ENCODE measurements at places on chromosomes 5 and 9.

- peak; percentile 49 for DNase-seq
Observed at GRCh38 chr5:10756549-10756948, 4.5 kb downstream of the DAP start.

DNA sequence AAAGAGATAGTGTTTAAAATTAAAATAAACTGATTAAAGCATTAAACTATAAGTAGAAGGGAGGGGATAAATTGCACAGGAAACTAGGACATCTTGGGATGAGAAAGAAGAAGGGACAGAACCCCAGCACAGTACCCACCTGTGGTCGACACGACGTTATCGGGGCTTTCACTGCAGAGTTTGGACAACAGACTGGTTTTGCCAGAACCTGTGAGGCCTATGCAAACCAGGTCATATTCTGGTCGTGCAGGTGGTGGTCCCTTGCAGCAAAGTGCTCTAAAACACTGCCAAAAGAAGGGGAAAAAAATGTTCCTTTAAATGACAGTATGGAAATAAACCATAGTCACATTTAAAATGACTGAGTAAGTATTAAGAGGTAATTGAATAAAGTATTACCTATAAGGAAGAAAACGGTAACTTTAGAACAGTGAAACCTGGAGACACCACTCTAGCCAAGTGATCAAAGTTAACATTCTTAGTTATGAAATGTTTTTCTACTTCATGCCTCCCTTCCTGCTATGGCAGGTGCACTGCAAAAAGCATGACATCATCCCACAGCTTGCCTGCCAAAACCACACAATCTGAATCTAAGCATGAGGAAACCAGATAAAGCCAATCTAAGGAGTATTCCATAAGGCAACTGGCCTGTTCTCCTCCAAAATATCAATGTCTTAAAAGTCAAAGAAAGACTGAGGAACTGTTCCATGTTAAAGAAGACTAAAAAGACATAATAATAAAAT is 138.6 kb downstream of the ARL15 start:
- no peak for DNase-seq

DNA sequence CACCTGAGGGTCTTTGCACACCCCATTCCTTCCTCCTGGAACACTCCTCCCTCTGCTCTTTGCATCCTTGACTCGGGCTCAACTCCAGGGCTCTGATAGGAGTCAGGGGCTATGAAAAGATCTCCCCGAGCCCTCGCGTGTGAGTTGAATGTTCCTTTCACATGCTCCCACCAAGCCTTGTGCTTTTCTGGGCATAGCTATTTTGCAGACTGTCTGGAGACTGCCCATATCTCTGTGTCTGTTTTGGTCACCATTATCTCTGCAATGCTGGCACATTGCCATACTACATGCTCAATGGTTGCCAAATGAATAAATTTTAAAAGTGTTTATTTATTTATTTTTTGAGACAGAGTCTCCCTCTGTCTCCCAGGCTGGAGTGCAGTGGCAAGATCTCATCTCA is 56.9 kb upstream of the PLPP1 start:
- no peak for DNase-seq

GRCh38 chr5:175785681-175786080 is 85.7 kb upstream of the CPLX2 start:
- no peak for DNase-seq

GRCh38 chr5:74877624-74878304 is 11.6 kb upstream of the FAM169A start:
- DNase-seq, result no peak

GRCh38 chr5:27129926-27130325 is 91.5 kb upstream of the CDH9 start:
- DNase-seq, result no peak

- DNase-seq, result no peak
Observed at GRCh38 chr9:33414268-33414667, 11.9 kb upstream of the AQP7 start.

DNA sequence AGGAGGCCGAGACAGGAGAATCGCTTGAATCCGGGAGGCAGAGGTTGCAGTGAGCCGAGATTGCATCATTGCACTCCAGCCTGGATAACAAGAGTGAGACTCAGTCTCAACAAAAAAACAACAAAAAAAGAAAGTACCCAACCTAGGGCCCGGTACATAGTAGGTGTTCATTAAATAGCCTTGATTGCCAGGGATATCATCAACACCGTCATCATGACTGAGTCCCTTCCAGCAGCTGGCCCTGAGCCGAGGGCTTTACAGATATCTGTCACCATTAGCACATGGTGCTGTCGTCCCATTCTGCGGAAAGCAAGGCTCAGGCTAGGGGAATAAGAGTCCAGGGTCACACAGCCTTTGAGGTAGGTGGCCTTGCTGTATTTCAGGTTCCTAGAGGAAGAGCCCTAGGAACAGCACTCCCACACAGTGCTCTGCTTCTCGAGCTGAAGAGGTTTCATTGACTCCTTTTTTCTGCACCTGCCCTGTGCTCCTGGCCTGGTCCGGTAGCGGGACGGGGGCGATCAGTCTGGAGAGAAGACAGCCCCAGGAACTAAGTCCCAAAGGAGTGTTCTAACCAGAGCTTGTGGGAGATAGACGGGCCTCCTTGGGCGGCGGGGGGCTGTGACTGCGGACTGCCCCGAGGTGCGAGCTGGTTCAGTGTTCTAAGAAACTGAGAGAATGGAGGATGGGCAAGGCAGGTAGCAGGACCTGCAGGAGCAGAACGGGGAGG is 48.2 kb downstream of the CXXC5 start:
- no peak for DNase-seq

DNA sequence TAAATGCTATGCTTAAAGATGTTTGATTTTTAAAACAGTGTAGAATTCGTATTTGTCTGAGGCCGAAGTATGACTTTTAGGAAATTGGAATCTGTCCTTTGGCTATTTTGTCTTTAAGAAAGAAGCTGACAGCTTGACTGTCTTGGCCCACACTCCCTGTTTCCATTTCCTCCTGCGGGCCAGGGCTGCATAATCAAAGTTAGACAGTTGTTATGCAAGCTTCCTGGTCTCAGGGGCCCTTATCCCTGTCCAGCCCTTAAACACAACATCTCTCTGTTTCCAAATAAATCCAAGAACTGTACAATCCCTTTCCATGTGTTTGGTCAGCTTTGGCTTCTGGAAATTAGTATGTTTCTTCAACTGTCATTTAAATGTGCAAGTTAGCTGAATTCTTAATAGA is 54.6 kb upstream of the ECM2 start:
- DNase-seq, result no peak
